Fibroblast of the aortic adventitia (primary cell): ENCODE measurements at places on chromosomes 2 and 18. TPM values are rescaled to one million over a fixed set of nuclear protein-coding genes. Genes with fewer than 3 reads are reported as not detected.

DNA sequence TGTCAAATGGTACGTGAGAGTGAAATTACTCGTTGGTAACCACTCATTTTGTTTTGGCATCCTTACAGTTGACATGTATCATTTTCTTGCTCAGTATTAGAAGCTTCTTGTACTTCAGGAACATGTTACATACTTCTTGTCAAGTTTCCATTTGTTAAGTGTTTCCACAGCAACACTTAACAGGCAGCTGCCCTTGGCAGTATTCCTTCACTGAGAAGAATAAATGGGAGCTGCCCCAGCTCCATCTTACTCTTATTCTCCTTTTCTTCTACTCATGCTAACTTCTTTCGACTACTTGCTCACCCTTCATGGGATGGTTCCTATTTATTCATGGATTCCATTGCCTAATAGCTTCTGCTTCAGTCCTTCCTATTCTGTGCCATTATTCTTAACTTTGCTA, 60.1 kb upstream of the TUBA3E start:
- DNase-seq: no peak

DNA sequence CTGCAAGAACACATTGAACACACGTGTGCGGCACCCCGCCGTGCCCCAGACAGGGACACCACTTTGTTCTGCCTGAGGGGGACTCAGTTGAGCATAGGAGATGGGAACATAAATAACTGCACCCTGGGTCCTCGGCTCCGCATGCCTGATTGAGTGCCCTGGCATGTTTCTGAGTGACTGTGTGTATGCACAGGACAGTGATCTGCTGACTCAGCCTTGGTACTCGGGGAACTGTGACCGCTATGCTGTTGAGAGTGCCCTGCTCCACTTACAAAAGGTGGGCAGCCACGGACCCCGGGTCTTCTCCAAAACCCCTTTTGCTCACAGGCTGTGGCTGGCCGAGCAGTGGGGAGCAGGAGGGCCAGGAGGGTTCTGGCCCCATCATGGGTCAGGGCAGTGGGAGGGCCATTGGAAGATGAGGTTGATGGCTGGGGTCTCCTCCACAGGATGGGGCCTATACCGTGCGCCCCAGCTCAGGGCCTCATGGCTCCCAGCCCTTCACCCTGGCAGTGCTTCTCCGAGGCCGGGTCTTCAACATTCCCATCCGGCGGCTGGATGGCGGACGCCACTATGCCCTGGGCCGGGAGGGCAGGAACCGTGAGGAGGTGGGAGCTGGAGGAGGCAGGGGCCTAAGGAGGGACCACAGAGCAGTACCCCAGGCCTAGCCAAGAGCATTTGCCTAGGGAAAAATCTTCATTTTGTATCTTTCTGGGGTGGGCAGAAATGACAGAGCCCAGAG, 16.9 kb downstream of the SH2D6 start:
- no peak for DNase-seq

DNA sequence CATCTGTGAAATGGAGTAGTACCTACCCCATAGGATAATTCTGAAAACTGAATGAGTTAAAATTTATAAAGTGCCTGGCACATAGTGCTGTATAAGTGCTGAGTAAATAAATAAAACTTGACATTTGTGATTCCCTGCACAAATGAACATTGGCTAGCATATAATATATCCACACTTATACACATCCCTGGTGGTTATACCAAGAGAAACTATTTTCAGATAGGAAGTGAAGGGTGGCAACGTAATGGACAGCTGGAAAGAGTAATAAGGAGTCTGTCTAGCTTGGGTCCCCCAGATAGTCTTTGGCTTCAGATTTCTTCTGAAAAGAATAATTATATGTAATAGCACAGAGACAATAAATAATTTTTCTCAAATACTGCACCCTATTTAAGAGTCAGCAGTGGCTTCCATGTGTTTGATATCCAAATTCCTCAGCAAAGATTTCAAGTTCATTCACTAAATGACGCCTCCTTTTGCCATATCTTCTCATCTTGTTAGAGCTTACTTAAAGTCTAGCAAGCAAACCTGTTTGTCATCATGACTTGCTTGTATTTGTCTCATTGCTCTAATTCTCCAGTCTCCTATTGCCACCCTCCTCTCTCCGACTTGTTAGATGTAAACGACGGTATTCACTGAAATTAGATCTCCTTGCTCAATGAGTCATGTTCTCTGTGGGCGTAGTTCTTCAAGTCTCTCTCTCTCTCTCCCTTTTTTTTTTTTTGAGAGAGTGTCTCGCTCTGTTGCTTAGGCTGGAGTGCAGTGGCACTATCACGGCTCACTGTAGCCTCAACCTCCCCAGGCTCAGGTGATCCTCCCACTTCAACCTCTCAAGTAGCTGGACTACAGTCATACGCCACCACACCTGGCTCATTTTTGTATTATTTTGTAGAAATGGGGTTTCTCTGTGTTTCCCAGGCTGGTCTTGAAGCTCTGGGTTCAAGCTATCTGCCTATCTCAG, 8.7 kb upstream of the ADGRF3 start:
- peak; percentile 86 for DNase-seq

GRCh38 chr2:158234497-158234896, 132.8 kb downstream of the UPP2 start:
- DNase-seq: no peak

DNA sequence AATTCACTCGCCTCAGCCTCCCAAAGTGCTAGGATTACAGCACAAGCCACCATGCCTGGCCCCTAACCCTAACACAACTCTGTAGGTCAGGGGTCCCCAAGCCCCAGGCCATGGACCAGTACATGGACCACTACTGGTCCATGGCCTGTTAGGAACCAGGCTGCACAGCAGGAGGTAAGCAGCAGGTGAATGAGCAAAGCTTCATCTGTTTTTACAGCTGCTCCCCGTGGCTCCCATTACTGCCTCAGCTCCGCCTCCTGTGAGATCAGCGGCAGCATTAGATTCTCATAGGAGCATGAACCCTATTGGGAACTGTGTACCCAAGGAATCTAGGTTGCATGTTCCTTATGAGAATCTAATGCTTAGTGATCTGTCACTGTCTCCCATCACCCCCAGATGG, 201.7 kb downstream of the NRP2 start:
- no peak for DNase-seq

DNA sequence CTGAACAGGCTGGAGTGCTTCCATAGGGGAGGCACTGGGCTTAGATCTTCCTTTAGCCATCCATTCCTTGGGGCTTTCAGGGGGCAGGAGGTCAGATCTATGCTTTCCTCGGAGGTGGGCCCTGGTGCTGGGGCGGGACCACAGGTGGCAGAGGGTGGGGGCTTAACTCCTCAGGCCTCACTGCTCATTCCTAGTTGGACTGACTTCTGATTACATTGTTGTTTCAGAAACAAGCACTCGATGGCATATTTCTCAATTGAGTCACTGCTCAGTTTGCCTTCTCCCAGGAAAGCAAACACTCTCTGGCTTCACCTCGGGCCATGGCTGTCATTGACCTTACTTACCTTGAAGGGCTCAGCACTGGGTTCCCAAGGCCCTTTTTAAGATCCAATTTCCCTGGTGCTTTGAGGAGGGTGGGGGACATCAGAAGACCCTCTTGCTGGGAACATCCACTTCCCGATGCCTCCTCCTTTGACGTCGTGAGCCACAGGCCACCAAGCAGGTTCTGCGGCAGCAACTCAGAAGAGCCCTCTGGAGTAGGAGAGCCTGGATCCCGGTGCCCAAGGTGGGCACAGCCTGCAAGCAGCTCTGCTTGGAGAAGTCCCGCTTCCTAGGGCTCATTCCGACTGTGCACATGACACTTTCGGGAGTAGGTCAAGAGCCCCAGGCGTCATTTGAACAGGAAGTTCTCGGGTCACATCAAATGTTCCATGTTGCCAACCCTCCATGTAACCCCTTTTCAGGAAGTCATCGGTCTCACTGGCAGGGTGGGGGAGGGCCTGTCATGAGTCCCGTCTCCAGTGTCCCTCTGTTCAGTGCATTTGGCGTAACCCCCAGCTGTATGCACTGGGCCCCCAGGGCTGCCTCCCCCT, 40.6 kb downstream of the SDC1 start:
- DNase-seq: peak; percentile 59

- DNase-seq: no peak
Observed at GRCh38 chr18:74438091-74438490, 19.0 kb downstream of the DIPK1C start.

DNA sequence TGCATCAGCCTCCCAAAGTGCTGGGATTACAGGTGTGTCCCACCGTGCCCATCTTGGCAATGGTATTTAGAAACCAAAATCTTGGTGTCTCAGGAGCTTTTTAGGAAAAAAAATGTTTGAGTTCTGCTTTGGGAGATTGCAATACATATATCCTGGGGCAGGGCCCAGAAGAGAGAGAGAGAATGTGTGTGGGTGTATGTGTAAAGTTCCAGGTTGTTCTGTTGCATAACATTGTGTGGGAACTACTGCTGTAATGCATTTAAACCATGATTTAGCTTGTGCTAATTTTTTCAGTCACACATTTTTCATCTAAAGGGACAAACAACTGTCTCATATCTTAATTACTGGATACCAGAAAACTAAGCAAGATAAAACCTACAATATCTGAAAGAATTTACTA, 70.8 kb upstream of the NABP1 start:
- DNase-seq: peak; percentile 31

DNA sequence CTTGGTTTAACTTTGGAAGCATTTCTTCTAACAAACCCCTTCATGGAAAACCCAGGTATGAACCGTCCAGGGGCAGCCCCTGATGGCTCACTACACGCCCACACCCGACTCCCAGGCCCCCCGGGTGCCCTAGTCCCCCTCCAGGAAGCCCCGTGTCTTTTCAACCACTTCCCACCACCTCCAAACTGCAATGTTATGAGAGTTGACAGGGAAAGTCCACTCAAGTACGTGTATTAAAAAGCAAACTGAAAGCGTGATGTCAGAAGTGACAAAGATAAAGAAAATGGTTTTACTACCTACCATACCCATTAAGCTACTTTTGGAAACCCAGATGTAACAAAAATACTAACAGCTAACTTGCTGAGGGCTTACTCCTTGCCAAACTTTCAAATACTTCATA, 51.5 kb downstream of the L3MBTL4 start:
- DNase-seq: no peak

- DNase-seq: no peak
Observed at GRCh38 chr2:175136334-175137215, 31.4 kb downstream of the ATF2 start.

DNA sequence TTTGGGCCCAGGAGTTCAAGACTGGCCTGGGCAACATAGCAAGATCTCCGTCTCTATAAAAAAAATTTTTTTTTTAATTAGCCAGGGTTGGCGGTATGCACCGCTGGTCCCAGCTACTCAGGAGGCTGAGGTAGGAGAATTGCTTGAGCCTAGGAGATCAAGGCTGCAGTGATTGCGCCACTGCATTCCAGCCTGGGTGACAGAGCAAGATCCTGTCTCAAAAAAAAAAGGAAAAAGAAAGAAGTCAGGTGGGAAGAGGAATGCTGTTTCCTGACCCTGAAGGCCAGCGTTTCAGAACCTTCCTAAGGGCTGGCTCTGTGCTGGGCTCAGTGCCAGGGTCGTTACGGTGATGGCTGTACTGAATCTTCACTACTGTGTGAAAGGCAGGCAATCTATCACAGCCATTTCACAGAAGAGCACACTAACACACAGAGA, 35.0 kb upstream of the AGAP1 start:
- peak; percentile 22 for DNase-seq

- peak; percentile 90 for DNase-seq
Observed at GRCh38 chr2:191927319-191927867, 80.5 kb upstream of the CAVIN2 start.

- DNase-seq: no peak
Observed at GRCh38 chr2:71640489-71640888, 187.1 kb downstream of the DYSF start.

DNA sequence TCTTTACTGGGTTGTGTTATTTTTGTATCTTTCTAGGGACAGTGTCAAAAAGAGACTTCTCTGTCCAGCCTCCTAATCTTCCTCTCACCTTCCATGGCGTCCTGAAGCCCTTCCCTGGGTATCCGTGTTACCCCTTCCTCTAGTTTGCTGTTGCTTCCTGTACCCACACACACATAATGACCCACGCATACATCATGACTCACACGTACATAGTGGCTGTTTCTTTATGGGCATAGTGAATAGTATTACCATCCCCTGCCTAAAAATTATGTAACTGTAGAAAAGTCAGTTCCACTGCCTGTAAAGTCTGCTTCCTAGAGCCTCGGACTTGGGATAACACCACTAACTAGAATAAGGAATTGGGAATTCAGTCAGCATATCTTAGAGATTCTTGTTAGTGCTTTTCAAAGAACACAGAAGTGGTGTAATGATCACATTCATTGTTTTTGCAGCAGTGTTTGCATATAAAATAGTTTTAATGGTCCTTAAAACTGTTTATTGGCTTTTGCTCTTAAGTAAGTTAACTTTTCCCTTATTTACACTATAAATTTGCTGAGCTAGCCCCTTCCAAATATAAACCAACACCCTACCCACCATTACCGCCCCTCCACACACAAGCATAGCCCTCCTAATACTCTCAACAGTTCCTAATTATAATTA, 308.4 kb upstream of the RAB12 start:
- no peak for DNase-seq

- DNase-seq: no peak
Observed at GRCh38 chr18:78741381-78742217, 238.0 kb upstream of the SALL3 start.

GRCh38 chr2:20054931-20055330, 3.5 kb upstream of the LAPTM4A start:
- no peak for DNase-seq

- no peak for DNase-seq
Observed at GRCh38 chr18:48940854-48941611, 9.7 kb downstream of the SMAD7 start.

- DNase-seq: peak; percentile 65
Observed at GRCh38 chr2:50492477-50492851, 539.5 kb downstream of the NRXN1 start.

DNA sequence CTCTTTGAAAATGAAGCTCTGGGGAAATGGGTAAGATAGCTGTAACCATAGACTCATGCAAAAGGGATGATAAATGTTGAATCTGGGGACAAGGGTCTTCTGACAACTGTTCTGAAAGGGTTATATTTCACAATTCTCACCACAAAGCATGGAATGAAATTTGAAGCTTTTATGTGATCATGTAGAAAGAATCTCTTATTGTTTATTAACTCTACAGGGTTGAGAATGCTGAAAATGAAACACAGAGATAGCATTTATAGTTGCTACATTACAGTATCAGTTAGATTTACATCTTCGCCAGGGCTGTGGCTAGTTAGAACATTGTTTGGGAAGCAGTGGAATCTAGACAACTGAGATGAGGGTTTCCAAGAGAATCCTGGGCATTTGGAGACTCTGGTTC, 97.4 kb upstream of the LHCGR start:
- no peak for DNase-seq

- DNase-seq: no peak
Observed at GRCh38 chr2:156338578-156338977, 6.1 kb upstream of the NR4A2 start.

The HSBP1L1 gene
- 2.5 and 7.2 TPM in 2 replicates for total RNA-seq

The IWS1 gene
- total RNA-seq: 37.7 and 176 TPM in 2 replicates

The GULP1 gene
- 30.5 and 42.7 TPM in 2 replicates for total RNA-seq

The C2orf92 gene
- 1.9 and 2.0 TPM in 2 replicates for total RNA-seq

The ATP6V1B1 gene
- total RNA-seq: 0.09 and 0.57 TPM in 2 replicates

The SF3B6 gene
- total RNA-seq: 162 and 191 TPM in 2 replicates

The FN1 gene
- total RNA-seq: 3,314 and 7,235 TPM in 2 replicates

The SRD5A2 gene
- 0.09 TPM in 1 of 2 replicates, not detected in the other for total RNA-seq

The UGT1A4 gene
- not detected in 2 replicates for total RNA-seq

The RALB gene
- 29.7 and 73.7 TPM in 2 replicates for total RNA-seq

The RAB27B gene
- 1.7 and 38.0 TPM in 2 replicates for total RNA-seq

The SLC14A1 gene
- 5.6 and 254 TPM in 2 replicates for total RNA-seq
